ENCODE measurements at places on chromosomes 4 and X.

DNA sequence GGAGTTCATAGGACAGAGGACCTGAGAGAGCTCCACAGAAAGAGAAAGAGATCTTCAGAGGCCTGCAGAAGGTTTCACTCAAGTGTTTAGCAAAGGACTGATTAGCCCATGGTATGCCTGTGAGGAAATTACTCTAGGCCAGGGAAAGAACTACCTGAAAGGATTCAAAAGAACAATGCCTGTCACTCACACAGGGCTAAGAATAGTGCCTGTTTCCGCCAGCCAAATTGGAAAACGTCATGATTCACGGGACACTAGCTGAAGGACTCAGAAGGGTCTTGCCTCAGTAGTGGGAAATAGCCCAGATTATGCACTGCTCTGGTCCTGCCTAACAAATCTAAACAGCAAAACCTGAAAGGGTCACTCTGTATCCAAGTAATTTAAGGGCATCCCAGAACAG, 21.1 kb downstream of the SYTL4 start:
- no peak for DNase-seq

DNA sequence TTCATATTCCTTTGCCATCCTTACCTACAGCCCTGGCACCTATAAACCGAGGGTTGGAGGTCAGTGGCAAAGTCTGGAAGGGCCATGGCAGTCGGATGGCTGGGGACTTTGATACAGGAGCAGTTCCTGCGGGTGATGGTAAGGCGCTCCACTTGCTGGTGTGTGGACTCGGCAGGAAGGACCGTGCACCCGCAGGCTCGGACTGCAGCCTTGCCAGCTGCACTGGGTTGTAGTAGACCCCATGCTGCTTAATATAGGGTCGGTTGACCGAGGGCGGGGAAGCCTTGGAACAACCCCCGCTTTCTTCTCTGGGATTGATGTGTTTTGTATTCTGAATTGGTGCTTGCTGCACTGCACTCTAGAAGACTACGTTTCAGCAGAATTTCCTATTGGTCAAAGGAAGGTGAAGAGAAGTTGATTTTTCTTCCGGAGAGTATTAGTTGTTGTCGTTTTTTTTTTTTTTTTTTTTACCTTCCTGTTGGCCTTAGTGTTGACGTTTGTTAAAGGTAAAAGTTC, 638 bp downstream of the BLTP1 start:
- DNase-seq = no peak

DNA sequence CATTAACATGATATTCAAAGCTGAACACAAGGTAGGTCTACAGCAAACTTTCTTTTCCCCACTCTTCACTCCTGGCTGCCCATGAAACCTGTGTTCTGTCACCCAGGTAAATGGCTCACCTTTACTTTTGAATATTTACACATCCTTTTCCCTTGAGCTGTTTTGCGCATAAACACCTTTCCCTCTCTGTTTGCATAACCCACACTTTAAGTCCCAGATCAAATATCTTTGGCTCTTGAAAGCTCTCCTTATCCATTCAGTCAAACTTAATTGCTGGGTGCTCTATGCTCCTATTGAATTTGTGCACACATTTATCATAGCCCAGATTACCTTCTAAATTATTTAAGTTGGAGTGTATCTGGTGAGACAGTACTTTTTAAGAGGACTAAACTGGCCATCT, 51.7 kb upstream of the ATP8A1 start:
- DNase-seq = no peak

- no peak for DNase-seq
These were observed 2.1 kb downstream of the NSD2 start for GRCh38 chr4:1873291-1873690.

DNA sequence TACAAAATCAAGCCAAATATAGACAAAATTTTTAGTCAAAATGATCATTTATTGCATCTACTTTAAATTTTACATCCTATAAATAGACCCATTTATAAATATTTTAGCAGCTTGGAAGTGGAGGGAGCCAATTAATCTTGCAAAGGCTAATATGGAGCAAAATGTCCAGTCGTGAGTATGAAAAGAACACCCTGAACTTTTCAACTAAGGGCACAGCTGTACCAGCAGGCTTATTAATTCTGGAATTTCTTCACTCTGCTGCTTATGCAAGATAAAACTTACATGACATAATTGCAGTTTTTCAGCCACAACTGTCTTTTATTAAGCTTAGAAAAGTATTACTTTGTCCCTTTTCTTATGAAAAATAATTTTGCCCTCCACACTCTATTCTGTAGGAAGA, 22.9 kb upstream of the USP53 start:
- no peak for DNase-seq

GRCh38 chr4:34619531-34620162, 1624.7 kb downstream of the ARAP2 start:
- DNase-seq = no peak

GRCh38 chr4:104248726-104249125, 246.0 kb downstream of the CXXC4 start:
- no peak for DNase-seq

GRCh38 chrX:3299636-3300035, 46.8 kb downstream of the MXRA5 start:
- no peak for DNase-seq

DNA sequence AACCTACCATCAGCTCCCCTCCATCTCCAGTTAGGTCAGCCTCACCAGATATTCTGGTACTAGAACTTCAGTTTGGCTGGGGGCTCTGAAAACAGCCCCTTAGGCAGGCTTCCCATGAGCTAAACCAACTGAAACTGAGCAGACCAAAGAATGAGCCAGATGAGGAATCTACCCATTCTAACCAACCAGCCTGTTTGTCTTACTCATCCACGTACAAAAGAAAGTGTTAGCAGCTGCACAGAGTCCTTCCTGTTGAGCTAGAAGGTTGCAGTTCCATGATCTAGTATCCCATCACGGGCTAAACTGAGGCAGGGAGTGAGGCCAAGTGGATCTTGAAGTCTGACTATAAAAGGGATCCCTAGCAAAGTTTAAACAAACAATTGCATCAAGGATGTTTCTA, 17.5 kb downstream of the MAGEA9B start:
- no peak for DNase-seq

DNA sequence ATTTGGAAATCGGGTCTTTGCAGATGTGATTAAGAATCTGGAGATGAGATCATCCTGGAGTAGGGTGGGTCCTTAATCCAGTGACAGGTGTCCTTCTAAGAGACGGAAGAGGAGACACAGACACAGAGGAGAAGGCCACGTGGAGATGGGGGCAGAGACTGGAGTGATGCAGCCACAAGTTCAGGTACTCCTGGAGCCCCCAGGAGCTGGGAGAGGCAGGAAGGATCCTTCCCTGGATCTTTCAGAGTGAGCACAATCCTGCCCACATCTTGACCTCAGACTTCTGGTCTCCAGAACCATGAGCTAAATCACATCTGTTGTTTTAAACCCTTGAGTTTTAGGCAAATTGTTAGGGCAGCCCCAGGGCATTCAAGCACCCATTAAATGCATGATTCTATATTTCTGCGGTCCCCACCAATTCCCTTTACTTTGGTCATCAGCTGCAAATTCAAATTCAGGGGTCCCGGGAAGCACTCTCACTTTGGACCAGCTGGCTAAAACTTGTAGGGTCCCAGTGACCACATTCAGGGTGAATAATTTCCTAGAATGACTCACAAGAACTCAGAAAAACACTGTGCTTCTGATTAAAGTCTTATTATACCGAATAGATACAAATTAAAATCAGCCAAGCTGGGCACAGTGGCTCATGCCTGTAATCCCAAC, 12.8 kb upstream of the AKAP17A start:
- no peak for DNase-seq

GRCh38 chrX:154981116-154981411, 41.5 kb downstream of the F8 start:
- no peak for DNase-seq

DNA sequence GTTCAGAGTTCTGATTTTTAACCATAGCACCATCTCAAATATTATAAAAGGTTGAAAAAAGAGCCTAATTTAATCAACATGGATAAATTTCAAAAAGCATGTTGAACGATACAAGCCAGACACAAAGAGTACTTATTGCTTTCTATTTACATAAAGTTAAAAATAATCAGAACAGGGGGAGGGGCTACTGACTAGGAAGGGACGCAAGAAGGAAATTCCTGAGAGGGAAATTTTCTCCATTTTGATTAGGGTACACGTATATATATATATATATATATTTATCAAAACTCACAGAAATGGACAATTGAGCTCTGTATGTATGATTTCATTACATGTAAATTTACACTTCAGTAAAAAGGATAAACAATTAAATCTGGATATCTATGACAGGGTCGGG, 482 bp upstream of the MBTPS2 start:
- DNase-seq = no peak

DNA sequence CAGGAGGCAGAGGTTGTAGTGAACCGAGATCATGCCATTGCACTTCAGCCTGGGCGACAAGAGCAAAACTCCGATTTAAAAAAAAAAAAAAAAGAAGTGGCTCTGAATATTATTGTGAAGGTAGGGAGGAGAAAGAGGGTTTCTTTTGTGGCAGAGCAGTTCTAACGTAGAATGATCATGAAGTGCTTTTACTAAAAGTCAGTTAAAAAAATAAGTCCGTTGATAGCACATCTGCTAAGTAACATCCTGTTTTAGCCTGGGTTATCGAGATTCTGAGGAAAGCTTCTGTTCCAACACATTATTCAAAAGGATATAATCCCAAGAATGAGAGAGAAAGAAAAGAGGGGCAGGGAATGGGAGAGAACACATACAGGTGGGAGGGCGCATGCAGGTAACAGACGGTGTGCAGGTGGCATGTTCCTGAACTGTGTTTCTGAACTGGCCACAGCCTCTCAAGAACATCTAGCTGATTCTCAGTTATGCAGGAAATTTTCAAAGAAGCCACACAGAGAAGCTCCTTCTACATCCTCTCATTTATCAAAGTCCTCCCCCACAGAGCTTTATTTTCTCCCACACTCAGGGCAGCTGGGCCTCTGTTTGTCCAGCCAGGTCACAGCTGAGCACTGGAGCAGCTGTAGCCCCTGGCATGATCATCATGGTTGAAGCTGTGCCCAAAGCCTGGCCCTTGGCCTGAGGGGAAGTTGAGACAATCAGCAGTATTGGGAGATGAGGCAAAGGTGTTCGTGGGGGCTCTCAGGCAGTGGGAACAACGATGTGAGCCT, 342.3 kb downstream of the ZNF674 start:
- DNase-seq = no peak

GRCh38 chrX:149462849-149463248, 42.3 kb downstream of the IDS start:
- no peak for DNase-seq

- no peak for DNase-seq
These were observed 2.1 kb downstream of the SEL1L3 start for GRCh38 chr4:25860586-25861279.

DNA sequence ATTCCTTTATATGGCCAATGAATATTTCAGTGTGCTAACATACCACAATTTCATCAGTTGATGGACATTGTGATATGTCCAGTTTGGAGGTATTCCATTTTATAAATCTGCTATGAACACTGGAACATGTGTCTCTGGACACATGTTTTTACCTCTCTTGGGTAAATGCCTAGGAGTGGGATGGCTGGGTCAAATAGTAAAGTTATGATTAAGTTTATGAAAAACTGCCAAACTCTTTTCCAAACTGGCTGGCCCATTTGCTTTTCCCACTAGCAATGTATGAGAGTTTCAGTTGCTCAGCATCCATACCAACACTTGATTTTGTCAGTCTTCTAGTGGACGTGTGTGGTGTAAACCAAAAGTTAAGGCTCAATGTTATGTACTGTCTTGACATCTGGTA, 40.5 kb downstream of the CEP44 start:
- DNase-seq = no peak

GRCh38 chr4:7781366-7781765, 158.3 kb downstream of the AFAP1 start:
- DNase-seq = no peak

GRCh38 chr4:99395595-99396364, 39.4 kb downstream of the ADH7 start:
- no peak for DNase-seq

- no peak for DNase-seq
These were observed 247.6 kb downstream of the PAPSS1 start for GRCh38 chr4:107472265-107472948.

GRCh38 chr4:119543779-119544178, 84.8 kb downstream of the PDE5A start:
- DNase-seq = no peak

GRCh38 chr4:73442275-73442674, 6.3 kb downstream of the AFP start:
- no peak for DNase-seq

- no peak for DNase-seq
These were observed 24.9 kb downstream of the PCDH7 start for GRCh38 chr4:30744957-30745640.

- no peak for DNase-seq
These were observed 303.7 kb downstream of the ARHGAP24 start for GRCh38 chr4:85778632-85779131.

GRCh38 chrX:42954880-42955279, 176.9 kb upstream of the PPP1R2C start:
- DNase-seq = no peak

GRCh38 chr4:83272900-83273299, 11.7 kb downstream of the COQ2 start:
- DNase-seq = no peak

GRCh38 chrX:72079607-72080006, 52.1 kb downstream of the RTL5 start:
- DNase-seq = no peak

GRCh38 chr4:82889287-82889686, 1.7 kb downstream of the SEC31A start:
- no peak for DNase-seq

- DNase-seq = no peak
These were observed 23.6 kb downstream of the SH3KBP1 start for GRCh38 chrX:19863857-19864223.

GRCh38 chrX:120794525-120794975, 81.1 kb downstream of the CT47B1 start:
- no peak for DNase-seq

DNA sequence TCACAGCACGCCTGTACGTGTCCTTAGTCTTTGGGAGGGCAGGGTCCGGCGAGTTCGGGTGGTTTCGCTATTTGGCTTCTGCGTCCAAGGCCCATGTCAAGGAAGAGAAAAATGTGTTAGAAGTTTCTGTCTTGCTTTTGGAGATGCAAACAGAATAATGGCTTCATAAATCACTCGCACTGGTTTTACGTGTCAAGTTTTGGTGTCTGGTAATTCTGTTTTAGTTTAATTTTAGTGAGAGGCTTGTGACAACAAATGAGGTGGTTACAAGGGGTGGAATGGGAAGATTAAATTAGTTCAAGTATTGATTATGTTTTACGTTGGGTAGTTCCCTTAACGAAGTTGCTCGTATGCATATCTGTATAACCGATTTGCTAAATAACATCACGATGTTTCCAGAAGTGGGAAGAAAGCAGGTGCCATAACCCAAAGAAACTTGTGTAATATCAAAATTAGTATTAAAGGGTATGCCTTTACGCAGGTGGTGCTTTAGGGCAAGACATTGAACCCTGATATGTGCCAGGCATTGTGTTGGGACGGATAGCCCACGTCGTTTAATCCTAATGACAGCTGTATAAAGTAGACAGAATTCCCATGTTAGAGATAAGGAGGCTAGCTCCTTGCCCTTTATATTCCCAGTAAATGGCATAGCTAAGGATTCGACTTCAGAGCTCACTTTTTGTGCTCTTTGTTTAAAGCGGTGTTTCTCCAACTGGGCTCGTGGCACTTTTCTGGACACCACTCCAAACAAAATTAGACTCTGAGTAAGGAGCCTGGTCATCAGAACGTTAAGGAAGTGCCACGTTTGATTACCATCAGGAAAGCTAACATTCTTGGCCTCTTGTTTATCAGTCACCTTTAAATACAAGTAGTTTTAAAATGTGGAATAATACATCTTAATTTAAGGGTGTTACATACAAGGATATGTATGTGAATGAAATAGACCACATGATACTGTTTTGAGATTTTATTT, 843 bp downstream of the RPL34 start:
- no peak for DNase-seq
